ENCODE measurements at places on chromosomes 3 and 15. TPM values are rescaled to one million over a fixed set of nuclear protein-coding genes. Genes with fewer than 3 reads are reported as not detected.

CLRN1 gene
- not detected for total RNA-seq

WNT5A gene
- total RNA-seq = 3.6 TPM

ALG1L2 gene
- 0.33 TPM for total RNA-seq

GOLGA6C gene
- total RNA-seq = 0.15 TPM

FANCD2OS gene
- total RNA-seq = not detected

CELF6 gene
- 0.15 TPM for total RNA-seq

EXD1 gene
- not detected for total RNA-seq

CAMP gene
- total RNA-seq = not detected

EPHB1 gene
- under 0.01 TPM for total RNA-seq

ACAD9 gene
- total RNA-seq = 59.5 TPM

XCR1 gene
- total RNA-seq = not detected

FOXB1 gene
- not detected for total RNA-seq

CALML4 gene
- total RNA-seq = 3.6 TPM

ST8SIA2 gene
- total RNA-seq = not detected

DUOX1 gene
- under 0.01 TPM for total RNA-seq

LRRC15 gene
- 0.73 TPM for total RNA-seq

CCR9 gene
- not detected for total RNA-seq

RPP25 gene
- 6.3 TPM for total RNA-seq

ZNF660 gene
- 2.5 TPM for total RNA-seq

TNNC1 gene
- not detected for total RNA-seq

RGMA gene
- total RNA-seq = 5.4 TPM

PLSCR2 gene
- total RNA-seq = not detected

CFAP161 gene
- 0.66 TPM for total RNA-seq

SHC4 gene
- total RNA-seq = 2.0 TPM

CCDC191 gene
- total RNA-seq = 4.2 TPM

NR2E3 gene
- not detected for total RNA-seq

THSD4 gene
- 31.3 TPM for total RNA-seq

NOX5 gene
- 0.83 TPM for total RNA-seq

ROPN1B gene
- not detected for total RNA-seq

IL5RA gene
- not detected for total RNA-seq

MESP1 gene
- total RNA-seq = 0.50 TPM

A4GNT gene
- total RNA-seq = not detected

CYP8B1 gene
- not detected for total RNA-seq

ZNF662 gene
- total RNA-seq = 2.8 TPM

PEAK1 gene
- 102 TPM for total RNA-seq

PYGO1 gene
- total RNA-seq = 11.2 TPM

COLQ gene
- total RNA-seq = 0.66 TPM

PLA2G4F gene
- total RNA-seq = not detected

PTPRG gene
- 58.2 TPM for total RNA-seq

AGBL1 gene
- not detected for total RNA-seq

CTDSPL2 gene
- 55.4 TPM for total RNA-seq

RSL24D1 gene
- total RNA-seq = 91.8 TPM

LDHAL6B gene
- total RNA-seq = not detected

GCHFR gene
- total RNA-seq = 2.0 TPM

GOLGA6L9 gene
- total RNA-seq = 1.6 TPM

SERPINI2 gene
- total RNA-seq = not detected

MITF gene
- total RNA-seq = 30.1 TPM
